ENCODE measurements at places on chromosomes 7 and 10.

- DNase-seq = no peak
Measured at GRCh38 chr10:76583711-76584161, 1053.9 kb downstream of the KCNMA1 start.

DNA sequence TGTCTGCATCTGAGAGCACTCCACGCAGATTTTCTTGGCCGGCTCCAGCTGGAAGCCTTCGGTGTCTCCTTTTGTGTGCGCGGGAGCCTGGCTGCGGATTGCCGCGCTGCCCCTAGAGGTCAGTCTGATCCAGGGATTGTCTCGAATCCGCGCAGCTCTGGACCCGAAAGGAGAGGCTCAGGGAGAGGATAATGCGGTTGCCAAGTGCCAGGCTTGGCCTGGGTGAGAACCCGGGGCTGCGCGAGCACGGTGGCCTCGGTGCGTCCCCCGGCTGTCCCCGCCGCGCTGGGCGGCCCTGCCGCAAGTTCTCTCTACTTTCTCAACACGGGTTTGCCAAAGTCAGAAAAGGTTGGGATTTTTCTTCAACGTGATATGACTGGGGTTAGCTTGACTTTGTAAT lies 140.9 kb downstream of the ADCYAP1R1 start:
- no peak for DNase-seq

GRCh38 chr10:23432166-23432565 lies 6.7 kb upstream of the OTUD1 start:
- no peak for DNase-seq

GRCh38 chr10:9561821-9562505 lies 1455.7 kb upstream of the CELF2 start:
- DNase-seq = no peak

All from stimulated activated CD4-positive, alpha-beta T cell treated with anti-CD3 and anti-CD28 coated beads, Interleukin-1b, Interleukin-23, amount 100 ng/mL, for 1 hour (primary cell).